ENCODE measurements at places on chromosomes 12 and 14.

DNA sequence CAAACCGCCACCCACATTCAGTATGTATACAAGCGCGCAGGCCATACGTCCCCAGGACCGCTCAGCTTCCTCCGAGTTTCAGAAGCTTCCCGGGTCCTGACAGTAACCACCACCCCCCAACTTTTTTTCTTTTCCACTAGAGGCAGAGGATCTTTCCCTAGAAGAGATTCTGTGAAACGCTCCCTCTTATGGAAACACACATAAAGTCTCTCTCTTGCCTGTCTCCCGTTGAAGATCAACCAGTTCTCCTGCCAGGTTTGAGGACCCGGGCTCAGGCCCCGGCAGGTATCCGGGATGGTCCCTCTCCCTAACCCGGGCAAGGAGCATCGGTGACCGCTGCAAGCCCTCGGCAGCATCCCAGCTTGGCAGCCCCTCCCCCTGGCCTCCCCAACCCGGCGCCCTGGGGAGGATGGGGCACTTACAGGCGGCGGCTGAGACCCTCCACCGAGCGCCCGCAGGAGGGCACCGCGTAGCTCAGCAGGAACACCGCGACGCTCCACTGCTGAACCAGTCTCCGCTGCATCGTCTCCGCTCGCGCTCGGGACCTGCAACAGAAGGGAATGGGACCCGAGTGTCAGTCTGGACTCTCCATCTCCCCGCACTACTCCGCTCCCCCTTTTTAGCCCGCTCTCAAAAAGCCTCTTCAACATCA is 3.4 kb downstream of the PTHLH start:
- DNase-seq, result no peak

DNA sequence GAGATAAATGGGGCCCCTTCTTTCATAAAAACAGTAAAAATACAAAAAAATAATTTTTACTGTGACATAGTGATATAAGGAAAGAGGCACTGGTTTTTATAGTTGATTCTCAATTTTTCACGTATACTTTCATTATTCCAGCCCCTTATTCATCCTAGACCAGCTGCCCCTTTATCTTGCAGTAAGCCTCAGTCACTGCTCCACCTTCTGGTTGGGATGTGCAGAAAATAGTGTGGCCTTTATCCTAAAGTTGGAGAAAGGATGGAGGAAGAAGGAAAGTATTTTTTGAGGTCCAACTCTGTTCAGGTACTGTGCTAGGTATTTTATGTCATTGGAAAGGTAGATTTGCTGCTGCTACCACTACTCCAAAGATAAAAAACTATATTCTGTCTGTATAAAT is 172.7 kb downstream of the ANO6 start:
- DNase-seq, result no peak

DNA sequence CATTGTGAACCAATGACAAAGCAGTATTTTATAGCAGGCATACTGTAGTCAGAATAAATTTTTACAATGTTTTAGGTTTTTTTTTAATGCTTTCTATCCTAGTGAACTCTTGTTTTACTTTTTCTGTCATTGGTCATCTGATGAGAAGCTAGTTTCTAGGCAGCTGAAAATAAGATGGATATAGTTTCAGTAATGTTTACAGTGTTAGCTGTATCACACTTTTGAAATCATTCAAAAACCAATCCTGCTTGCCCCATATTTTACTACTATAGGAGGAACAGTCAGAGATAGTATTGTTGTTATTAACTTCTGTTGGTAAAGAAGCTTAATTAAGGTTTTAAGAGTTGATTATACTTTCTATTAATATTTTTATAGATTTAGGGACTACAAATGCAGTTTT is 24.5 kb downstream of the USP15 start:
- no peak for DNase-seq

GRCh38 chr12:114163771-114164170 is 197.6 kb upstream of the RBM19 start:
- no peak for DNase-seq

- no peak for DNase-seq
These were observed 10.8 kb downstream of the BMAL2 start for GRCh38 chr12:27343255-27344000.

GRCh38 chr14:56666294-56666693 is 86.7 kb downstream of the TMEM260 start:
- no peak for DNase-seq

- no peak for DNase-seq
These were observed 21.3 kb downstream of the ANO2 start for GRCh38 chr12:5923751-5924150.

DNA sequence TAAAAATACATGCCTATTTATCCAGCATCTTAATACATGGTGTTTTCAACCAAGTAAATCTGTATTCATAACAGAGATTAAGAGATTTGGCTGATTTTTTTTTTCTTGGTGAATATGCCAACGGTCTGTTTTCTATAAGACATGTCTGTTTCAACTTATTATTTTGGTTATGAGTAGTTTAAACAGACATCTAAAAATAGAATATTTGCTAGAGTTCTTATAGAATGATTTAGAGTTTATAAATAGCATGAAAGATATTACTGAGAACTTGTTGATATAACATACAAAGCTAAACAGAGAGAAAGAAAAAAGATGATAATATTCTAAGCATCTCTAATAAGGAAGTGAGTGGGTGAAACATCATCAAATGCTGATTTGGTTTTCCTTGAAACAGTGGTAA is 199.9 kb downstream of the CCDC91 start:
- DNase-seq, result no peak

DNA sequence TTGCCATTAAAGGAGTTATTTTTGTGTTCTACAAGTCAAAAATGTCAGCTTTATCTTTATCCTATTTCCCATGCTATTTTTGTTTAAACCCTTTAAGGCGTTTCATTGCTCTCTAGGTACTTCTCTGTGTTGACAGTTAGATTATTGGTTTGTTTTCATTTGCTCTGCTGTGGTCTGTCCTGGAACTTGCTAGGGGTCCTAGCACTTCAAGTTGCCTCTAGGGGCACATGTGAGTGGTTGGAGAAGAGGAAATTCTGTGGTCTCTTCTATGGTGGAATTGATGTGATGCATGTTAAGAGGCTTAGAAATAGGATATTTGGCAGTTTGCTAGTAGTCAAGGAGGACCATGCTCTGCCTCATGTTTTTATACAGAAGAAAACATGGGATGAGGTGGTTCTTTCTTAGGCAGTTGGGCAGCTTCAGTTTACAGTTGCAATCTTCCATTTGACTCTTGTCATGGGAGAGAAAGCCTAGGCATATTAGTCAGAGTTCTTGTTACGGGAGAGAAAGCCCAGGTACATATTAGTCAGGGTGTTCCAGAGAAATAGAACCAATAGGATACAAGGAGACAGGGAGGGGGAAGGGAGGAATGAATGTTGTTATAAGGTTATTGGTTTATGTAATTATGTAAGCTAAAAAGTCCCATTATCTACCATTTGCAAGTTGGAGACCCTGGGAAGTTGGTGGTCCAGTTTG is 14.4 kb downstream of the TTLL5 start:
- no peak for DNase-seq

Data from liver (tissue), 10 donors.